ENCODE measurements at places on chromosomes 16 and 17.
A peak's percentile ranks its signal among the peaks of the same experiment; 100 is the strongest.

- no peak for DNase-seq
These were observed 90.3 kb upstream of the CHMP6 start for GRCh38 chr17:80901319-80901718.

DNA sequence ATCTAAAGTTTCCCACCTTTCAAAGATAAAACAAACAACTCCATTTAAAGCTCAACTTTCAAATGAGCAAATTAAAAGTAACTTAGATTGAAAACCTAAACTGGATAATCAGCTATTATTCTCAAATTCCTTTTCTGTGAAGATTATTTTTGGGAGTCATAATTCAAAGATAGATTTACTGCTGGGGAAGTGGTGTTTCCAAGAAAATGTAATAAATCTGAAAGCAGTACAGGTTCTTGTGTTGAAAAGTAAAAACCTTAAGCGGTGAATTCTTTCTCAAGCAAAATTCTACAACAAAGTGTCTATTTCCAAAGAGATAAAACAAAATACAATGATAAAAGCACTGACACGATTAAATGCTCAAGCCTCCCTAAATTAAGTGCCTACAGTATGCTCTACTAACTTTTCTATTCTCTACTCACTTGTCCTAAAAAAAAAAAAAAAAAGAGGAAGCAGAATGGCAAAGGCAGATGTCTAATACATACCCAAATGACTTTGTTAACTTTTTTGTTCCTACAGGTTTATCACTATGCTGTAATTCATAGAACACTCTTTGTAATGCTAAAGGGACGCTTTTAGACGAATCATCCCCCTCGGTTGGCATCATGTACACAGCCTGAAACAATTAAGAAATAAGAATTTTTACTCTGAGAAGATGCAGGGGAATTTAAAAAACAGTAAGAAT is 34.5 kb downstream of the LITAFD start:
- no peak for DNase-seq

GRCh38 chr17:48159232-48159631 is 51.7 kb downstream of the SNX11 start:
- DNase-seq, result no peak

GRCh38 chr16:79411805-79412204 is 188.7 kb downstream of the MAF start:
- DNase-seq, result no peak

GRCh38 chr16:68492543-68493411 is 44.5 kb upstream of the SMPD3 start:
- peak; percentile 77 for DNase-seq

DNA sequence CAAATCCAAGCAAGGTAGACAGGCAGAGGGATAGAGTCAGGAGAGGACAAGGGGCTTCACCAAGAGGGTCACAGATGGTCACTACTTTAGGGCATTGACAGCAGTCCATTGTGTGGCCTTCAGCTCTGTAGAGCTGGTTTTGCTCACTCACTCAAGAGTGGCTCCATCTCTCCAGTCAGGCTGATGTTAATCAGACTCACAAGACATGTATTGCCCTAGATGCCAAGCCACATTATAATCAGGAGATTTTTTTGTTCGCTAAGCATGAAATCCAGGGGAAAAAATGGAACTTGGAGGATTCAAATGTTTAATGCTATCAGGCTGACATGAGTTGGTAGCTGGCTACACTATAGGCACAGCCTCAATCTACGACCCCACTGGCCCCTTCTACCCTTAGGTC is 32.5 kb downstream of the CD300LF start:
- no peak for DNase-seq

GRCh38 chr17:39306509-39307212 is 80.9 kb upstream of the STAC2 start:
- no peak for DNase-seq

DNA sequence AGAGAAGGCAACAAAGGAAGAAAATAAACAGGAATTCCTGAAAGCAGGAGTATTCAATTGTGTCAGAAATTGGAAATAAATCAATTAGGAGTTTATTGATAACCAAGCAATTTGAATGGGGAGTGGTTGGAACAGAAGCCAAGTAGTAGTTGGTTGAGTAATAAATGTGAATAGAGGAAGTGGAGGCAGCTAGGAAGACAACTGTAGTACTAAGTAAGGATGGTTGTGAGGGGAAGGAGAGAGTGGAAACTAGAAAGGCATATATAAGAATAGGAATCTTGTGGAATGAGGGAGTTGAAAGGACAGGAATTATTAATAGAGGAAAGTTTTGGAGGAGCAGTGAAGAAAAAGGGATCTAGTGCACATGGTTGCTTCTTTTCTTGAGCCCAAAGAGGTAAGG is 34.4 kb downstream of the NFAT5 start:
- DNase-seq, result no peak

DNA sequence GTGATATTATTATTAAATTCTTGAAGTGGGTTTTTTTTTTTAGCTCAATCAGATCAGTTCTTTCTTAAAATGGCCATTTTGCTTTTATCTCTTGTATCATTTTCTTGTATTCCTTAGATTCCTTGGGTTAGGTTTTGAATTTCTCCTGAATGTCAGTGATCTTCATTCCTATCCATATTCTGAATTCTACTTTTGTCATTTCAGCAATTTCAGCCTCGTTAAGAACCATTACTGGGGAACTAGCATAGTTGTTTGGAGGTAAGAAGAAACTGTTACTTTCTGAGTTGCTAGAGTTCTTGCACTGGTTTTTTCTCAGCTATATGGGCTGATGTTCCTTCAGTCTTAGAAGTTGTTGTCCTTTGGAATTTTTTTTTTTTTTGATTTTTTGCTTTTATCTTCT is 293.1 kb downstream of the MAP2K4 start:
- no peak for DNase-seq

- no peak for DNase-seq
These were observed 58.6 kb downstream of the EMP2 start for GRCh38 chr16:10521681-10522274.

DNA sequence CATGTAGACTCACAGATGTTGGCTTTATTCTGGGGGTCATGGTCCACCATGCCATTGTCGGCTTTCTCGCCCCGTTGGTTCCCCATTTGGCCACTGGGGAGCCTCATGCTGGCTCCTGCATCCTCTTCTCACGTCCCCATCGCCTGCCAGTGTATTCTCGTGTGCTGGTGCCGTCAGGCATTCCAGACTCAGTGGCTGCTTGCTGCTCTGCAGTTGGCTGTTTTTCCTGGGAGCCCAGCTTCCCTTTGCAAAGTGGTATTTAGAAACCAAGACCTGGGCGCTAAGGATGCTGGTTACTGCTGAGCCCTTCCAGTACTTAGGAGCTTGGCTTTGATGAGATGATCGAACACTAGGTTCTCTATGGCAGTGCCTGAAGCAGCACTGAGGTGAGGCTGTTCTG is 19.1 kb downstream of the CRAMP1 start:
- no peak for DNase-seq

GRCh38 chr17:19295473-19296135 is 58.4 kb downstream of the EPN2 start:
- DNase-seq, result no peak

GRCh38 chr17:66716236-66717026 is 118.5 kb upstream of the CACNG5 start:
- DNase-seq, result no peak

DNA sequence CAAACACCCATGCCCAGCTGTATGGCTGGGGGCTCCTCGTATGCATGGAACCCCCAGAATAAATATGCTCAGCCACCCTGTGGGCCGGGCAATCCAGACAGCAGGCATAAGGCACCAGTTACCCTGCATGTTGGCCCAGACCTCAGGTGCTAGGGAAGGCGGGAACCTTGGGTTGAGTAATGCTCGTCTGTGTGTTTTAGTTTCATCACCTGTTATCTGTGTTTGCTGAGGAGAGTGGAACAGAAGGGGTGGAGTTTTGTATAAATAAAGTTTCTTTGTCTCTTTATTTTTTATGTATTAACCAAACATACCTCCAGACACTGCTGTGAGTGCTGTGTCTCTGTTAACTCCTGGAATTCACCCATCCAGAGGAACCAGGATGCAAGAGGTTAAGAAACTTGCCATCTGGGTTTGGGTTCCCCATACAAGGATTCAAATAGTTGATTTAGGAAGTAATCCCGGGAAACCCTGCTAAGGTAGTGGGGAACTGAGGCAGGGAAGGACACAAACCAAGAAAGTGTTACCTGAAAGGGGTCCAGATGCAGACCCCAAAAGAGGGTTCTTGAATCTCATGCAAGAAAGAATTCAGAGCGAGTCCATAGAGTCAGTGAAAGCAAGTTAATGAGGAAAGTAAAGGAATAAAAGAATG is 37.4 kb upstream of the IL21R start:
- no peak for DNase-seq

DNA sequence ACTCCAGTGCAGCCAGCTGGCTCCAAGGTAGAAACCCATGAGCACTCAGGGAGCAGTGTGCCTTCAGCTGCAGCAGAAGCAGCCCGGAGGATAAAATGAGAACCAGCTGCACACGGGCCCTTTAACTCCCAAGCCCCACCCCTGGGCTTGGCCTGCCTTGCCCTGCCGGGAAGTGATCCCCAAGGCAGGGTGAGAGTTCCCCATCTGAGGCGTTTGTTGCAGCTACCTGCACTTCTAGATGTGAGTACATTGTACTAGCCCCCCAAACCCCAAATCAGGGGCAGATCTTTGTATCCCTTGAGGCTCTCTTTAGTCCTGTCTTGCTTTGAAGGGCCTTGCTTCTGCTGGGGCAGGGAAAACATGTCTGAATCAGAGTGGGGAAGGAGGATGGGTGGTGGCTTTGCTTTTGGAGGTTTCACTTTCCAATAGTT is at the start of gene MVP:
TSS of gene MVP (plus strand) at position 192 of the 431 bp plus-strand sequence. CDS start 10,088 bp downstream, outside the sequence.
- DNase-seq, result peak; percentile 78

DNA sequence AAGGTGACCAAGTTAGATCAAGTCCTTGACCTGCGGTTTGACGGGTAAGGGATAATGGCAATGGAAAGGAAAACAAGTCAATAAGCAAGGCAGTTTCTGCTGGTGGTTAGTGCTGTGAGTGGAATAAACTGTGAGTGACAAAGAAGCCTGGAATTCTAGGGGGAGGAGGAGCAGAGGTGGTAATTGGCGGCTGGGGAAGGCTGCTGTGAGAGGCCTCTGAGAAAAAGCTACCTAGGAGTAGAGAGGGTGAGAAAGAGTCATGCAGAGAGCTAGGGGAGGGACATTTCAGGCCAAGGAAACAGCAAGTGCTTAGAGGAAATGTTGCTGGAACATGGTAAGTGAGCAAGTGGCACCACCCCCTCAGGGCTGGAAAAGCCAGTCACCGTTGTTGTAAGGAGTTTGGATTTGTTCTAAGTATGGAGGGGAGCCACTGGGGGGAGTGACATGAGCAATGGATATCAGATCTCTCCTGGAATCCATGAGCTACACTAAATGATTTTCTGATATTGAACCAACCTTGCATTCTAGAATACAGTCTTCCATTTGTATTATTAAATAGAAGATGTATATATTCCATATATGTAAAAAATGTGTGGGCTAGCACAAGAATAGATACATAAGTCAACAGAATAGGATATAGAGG is 6.7 kb downstream of the NLRC3 start:
- DNase-seq, result no peak

- DNase-seq, result peak; percentile 70
These were observed 1.8 kb downstream of the VASN start for GRCh38 chr16:4373356-4373908.

GRCh38 chr16:10210944-10211343 is 28.7 kb upstream of the GRIN2A start:
- no peak for DNase-seq

GRCh38 chr17:74126179-74126900 is 77.1 kb upstream of the RPL38 start:
- no peak for DNase-seq

- DNase-seq, result no peak
These were observed 130.1 kb upstream of the CCL2 start for GRCh38 chr17:34125010-34125409.

DNA sequence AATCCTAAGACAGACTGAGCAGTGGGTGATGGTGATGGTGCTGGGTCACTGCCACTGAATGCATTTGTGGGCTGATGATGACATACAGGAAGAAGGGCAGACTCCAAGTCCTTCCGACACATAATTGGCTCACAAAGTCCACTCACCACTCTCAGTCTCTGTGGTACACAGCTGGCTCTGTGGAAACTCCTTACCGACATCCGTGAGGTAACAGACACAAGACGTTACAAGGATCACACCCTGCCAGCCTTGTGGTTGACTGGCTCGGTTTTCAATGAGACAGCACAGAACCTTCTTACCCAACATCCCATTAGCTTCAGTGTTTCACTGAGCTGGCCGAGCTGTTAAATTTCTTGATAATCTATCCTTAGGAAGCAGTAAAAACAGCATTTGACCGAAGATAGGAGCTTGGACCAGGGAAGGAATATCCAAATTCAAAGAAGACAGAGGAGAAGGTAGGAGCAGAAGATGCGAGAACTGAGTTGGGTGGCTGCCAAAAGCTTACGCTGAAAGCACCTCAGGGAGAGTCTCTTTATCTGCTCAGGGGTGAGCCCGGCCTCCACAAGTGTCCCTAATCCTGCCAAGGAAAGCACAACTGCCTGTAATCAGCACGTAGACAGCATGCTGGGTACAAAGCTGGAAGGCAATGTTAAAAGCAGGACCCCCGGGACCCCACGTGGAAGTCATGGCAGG is 5.5 kb upstream of the MXRA7 start:
- no peak for DNase-seq

DNA sequence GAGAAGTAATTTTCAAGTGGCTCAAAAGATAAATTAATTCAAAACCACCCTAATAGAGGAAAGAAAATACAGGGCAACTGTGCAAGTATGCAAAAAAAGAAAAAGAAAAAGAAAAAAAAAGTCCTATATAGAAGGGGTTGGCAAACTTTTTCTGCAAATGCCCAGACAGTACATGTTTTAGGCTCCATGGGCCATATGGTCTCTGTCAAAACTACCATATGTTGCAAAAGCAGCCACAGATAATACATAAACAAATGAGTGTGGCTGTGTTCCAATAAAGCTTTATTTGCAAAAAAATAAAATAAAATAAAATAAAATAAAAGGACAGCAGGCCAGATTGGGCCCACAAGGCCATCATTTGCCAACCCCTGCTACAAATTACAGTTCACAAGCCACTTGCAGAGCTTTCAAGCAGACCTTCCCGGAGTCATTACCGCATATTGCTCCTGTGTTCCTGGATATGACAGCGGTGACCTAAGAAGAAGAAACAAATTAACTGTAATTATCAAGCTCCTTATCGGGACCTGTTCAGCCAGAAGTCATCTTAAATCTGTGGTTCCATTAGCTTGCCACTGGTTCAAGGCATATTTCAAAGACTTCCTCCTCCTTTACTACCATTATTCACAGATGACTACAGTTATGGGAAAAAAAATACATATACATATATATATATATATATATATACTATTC is 15.9 kb downstream of the ZC3H7A start:
- no peak for DNase-seq

GRCh38 chr17:38461683-38462082 is 33.4 kb downstream of the ARHGAP23 start:
- DNase-seq, result no peak
